Activated CD4-positive, CD25-positive, alpha-beta regulatory T cell (primary cell): ENCODE measurements at places on chromosomes 7 and 10.

- DNase-seq: no peak
These were observed 90.1 kb downstream of the PIP4K2A start for GRCh38 chr10:22624287-22624738.

DNA sequence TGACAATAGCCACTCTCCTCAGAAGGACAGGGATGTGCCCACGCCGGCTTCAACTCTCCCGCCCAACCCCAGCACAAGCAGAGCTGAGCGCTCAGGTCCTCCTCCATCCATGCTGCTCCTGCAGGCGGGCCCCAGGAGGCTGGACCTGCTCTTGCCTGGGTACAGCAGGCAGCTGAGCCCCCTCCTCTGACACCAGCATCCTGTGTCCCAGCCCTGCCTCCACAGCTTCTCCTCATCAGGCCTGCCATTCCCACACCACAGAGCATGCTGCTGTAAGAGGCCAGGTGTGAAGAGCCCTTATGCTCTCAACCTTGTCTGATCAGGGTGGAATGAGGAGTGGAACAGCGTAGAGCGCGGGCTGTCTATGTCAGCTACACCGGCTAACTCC, 302.2 kb downstream of the PTPRN2 start:
- no peak for DNase-seq

DNA sequence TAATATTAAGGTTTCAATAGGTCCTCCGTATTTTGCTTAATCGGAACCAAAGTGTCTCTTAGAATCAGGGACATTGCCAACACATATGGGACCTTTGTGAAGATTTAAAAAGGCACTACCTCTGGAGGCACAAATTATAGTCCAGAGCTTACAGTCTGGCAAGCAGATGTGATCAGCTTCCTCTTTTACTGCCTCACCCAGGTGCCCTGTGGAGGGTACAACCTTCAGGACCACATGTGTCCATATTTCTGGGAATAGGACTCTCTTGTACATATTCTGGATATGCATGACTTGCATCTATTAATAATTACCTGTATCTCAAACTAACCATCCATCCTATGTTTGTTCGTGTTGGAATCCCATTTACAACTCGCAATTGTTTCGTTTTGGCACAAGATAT, 60.0 kb downstream of the HGF start:
- no peak for DNase-seq

DNA sequence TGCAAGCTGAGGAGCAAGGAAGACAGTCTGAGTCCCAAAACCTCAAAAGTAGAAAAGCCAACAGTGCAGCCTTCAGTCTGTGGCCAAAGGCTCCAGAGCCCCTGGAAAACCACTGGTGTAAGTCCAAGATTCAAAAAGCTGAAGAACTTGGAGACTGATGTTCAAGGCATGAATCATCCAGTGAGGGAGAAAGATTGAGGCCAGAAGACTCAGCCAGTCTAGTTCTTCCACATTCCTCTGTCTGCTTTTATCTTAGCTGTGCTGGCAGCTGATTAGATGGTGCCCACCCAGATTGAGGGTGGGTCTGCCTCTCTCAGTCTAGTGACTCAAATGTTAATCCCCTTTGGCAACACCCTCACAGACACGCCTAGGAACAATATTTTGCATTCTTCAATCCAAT, 20.1 kb upstream of the MDFIC start:
- no peak for DNase-seq

GRCh38 chr10:129165076-129165720, 301.8 kb upstream of the MGMT start:
- no peak for DNase-seq

DNA sequence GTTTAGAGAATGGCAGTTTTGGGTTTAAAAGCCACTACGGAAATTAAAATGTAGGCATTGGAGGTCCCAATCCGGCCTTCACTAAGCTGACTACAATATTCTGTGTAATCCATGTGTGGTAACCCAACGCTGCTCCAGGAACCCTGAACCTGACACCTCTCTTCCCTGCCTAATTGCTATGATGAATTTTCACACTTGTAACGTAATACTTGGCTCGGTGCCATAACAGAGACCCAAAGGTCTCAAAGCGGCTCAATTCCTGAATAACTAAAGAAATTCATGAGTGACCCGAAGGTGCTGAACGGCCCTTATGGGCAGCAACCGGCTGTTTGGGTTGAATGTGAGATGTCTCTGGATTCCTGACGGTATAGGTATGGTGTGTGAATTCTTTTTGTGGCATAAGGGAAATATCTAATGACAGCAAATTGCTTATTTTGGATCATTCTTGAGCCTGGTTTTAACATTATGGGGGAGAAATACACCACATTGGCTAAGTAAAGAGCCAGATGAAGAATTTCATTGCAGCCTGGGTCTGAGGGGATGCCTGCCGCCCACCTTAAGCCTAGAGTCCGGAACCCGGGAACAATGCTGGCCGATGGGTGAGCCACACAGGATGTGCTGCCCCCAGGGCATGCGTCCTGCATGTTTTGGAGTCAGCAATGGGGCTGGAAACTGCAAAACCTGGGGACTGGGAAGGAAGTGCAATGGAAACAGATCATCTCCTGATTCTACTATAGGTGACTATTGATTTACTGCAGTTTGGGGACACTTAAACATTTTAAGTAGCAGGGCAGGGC, 69.7 kb upstream of the FZD8 start:
- no peak for DNase-seq

DNA sequence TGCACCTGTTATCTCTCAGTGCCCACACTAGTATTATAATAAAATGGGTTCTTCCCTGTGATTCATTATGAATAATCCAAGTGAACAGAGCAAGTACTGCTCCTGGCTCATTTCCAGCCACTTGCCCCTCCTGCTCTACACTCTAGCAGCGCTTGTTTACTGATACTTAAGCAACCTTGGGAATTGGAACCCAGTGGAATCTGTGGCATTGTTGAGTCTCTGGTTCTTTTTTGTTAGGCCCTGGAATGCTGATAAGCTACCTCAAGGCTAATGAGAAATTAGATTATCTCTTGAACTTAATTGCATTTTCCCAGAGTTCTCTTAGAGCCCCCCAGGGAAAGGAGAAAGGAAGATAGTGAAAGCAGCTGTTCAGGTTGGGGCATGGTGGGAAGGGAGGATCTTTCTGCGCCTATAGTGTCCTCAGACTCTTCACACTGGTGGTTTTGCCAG, 34.0 kb downstream of the PRKAR2B start:
- DNase-seq: no peak

- DNase-seq: no peak
These were observed 157.6 kb upstream of the SEMA3E start for GRCh38 chr7:83806538-83806937.
